ENCODE measurements at places on chromosomes 13 and 19.

DNA sequence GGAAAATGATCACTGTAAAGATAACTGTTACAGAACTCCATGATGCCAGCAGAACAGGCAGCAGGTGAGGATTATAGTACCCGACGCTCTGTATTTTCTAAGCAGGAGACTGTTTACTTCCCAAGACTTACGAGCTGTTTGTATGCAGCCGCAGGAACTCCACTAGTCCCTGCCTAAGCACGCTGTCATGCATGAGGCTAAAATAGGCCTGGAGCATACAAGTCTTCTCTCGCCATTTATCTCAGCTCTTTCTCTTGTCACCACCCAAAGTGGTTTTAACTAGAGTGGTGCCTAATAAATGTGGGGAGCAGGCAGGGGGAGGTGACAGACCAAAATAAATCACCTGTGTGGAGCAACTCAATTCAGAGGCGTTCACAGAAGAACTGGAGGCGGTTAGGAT lies 175.8 kb downstream of the TDRD3 start:
- no peak for DNase-seq

DNA sequence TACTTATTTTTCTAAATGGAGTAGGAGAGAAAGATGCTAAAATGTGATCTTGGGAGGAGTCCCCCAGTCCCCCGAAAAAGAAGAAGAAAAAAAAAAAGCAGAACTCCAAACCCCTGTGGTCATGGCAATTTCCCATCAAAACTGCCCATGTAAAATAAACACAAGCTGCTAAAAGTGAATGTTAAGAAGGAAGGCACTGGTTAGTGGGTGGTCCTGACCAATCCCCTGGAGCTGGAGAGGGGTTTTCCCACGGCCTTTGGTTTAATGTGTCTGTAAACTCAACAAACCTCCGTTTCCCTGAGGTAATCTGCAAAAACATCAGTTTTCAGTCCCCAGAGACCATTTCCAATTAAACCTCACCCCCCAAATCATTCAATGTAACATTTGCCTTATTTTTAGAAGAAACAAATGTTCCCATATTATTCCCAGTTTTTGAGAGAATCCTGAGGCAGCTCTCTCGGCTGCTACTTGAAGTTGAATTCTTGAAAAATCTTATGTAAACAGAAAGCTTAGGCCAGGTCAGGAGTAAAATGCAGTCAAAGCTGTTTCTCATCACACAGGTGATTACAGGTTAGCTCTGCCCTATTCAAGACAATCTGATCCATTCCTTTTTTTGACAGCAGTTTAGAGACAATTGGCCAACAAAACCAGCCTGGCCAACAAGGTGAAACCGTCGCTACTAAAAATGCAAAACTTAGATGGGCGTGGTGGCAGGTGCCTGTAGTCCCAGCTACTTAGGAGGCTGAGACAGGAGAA lies 17.0 kb downstream of the RAB3D start:
- DNase-seq: peak; percentile 14

- no peak for DNase-seq
Measured at GRCh38 chr19:11479090-11479897, 1.6 kb downstream of the ELAVL3 start.

DNA sequence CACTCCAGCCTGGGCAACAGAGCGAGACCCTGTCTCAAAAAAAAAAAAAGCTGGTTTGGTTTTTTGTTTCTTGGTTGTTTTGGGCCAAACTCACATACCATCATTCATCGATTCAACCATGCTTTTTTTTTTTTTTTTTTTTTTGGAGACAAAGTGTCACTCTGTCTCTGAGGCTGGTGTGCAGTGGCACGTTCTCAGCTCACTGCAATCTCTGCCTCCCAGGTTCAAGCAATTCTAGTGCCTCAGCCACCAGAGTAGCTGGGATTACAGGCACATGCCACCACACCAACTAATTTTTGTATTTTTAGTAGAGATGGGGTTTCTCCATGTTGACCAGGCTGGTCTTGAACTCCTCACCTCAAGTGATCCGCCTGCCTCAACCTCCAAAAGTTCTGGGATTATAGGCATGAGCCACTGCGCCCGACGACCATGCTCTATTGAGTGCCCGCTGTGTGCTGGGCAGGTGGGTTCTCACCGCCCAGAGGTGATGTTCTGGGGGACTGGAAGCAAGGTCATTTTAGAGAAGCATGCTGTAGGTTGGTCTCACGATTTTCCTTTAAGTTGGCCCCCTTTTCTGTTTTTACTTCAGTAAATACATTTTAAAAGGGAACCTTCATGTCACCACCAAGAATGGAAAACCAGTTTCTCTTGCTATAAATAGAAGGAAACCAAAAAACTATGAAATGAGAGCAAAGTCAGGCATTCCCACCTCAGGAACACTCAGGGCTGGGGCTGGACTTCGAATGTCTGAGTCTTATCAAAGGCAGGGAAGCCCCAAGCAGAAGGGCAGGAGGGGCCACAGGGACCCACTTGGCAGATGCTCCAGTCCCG lies 8.3 kb upstream of the JUND start:
- no peak for DNase-seq
